Dermis blood vessel endothelial cell (primary cell): ENCODE measurements at places on chromosomes 7 and 10. TPM values are rescaled to one million over a fixed set of nuclear protein-coding genes. Genes with fewer than 3 reads are reported as not detected.

DNA sequence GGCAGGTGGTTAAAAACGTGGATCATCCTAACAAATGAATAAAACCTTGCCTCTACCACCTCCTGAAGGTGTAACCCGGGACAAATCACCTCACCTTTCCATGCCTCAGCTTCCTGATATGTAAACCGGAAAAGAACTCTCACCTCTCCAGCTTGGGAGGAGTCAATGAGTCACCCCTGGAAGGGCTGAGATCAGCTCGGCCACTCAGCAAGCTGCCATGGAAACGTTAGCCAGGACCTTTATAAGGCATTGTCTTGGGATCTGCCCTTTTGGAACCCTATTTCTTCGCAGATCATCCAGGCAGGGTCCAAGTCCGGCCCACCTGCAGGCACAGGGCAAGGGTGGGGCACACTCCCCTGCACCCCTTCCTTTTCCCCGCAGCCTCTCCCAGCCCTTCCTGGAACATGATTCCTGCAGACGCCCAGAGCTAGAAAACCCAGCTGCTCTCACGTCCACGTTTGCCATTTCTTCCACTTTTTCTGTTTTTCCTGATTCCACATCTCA, 81.6 kb upstream of the PFKP start:
- DNase-seq, result peak; percentile 76

DNA sequence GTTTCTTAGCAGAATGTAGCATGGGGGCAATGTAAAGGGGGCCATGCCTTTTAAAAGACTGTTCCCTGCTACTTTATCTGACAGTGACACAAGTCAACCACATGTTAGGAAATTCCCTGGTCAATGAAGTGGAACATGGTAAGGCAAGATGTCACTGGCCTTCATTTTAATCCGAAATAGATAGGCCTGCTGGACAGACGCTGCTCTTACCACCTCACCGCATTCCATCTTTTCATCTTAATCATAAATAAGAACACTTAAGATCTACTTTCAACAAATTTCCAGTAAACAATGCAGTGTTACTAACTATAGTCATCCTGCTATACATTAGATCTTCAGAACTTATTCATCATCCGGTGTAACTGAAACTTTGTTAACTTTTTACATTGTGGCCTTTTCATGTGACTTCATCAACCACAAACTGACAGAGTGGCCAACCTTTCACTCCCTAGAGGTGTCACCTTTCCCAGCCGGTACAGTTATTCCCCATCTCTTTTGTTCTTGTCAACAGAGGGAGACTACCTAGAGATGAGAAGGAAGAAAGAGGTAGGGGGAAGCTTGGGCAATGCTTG, 15.6 kb downstream of the ASB4 start:
- no peak for DNase-seq

DNA sequence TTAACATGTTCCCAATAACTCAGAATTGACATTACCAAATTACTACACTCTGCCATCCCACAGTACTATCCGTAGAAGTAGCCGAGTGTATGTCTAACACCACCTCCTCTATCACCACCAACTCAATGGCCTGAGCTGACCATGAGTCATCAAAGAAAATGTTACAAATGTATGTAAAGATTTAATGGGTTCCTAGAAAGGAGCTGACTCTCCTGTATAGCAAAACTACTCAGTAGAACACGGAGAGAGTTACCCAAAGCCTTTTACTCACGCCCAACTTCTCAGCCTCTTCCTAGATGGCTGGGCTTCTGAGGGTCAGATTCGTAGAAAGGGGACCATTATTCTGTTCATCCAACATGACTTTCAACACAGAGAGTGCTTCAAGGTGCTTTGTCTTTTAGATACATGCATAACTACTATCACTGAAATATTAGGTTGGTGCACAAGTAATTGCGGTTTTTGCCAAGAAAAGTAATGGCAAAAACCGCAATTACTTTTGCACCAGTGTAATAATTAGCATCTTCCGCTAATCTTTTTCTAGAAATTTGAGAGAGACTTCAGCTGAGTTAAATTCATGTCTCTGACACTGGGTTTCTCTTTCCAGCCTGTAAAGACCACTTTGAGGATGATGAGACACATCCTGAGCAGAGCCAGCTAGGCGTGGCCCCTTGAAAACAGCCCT, 24.0 kb upstream of the NANOS1 start:
- no peak for DNase-seq

- no peak for DNase-seq
Observed at GRCh38 chr7:2487586-2488271, 11.5 kb upstream of the GRIFIN start.

DNA sequence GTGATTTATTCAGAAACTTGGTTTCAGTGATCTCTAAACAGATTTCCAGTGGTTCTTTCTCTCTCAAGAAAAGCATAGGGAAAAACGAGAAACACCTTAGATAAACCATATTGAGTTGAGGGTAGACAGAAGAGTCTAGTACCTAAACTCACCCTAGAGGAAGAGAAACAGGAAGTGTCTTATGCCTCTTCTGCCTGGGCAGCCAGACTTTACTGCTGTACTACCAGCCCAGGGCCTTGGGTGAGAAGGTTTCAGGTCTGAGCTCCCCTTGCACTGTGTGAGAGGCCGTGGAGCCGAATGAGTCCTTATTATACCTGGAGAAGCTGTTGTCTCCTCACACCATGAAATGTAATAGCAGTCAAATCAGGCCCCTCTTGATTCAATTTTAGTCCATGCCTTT, 18.2 kb downstream of the HIF1AN start:
- DNase-seq, result no peak

DNA sequence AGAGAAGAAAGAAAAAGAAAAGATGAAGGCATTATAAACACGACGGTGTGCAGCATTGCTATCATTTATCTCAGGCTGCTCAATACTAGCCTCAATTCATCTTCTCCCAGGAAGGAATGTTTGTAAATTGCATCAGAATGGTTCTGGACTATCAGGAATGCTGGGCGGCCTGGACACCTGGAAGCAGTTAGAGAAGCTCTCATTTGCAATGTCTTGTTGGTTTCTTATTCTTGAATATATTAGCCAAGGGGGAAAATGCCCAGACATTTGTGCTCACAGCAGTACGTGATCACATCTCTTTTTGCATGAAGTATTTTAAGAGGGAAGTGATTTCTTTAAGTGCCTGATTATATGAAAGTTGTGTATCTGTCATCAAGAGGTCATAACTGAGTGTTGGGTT, 85.6 kb upstream of the IMMP2L start:
- no peak for DNase-seq

GRCh38 chr7:43516581-43517342, 66.1 kb upstream of the STK17A start:
- DNase-seq, result no peak

- no peak for DNase-seq
Observed at GRCh38 chr10:57262892-57263291, 901.8 kb upstream of the ZWINT start.

- no peak for DNase-seq
Observed at GRCh38 chr7:74284781-74285259, 4.4 kb upstream of the CLIP2 start.

DNA sequence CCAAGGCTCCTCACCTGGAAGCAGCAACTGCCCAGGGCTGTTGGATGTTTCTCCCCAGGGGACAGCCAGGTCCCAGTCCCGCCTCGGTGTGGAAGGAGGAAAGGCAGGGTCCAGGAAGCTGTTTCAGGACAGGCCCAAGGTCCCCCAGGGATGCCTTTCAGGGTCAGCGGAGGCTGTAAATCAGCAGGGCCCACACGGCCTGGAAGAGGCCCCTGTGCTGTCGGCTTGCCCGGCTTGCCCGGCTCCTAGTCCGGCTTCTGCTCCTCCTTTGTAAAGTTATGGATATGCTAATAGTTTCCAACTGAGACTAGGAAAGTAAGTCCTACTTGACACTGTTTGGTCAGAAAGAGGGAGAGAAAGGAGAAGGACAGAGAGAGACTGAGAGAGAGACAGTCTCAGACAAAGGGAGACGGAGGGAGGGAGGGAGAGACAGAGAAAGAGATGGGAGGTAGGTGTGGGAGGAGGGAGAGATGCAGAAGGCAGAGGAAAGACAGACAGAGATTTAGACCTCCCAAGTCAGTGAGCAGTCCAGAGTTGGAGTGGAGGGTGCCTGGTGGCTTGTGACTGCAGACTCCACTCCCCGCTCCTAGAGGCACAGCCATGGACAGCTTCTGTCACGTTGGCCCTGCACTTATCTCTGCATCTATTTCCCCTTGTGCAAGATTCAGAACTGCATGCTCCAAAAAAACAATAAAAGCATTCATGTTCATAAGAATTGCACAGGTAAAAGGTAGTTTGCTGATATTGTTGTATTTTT, 10.5 kb downstream of the IKZF1 start:
- no peak for DNase-seq

DNA sequence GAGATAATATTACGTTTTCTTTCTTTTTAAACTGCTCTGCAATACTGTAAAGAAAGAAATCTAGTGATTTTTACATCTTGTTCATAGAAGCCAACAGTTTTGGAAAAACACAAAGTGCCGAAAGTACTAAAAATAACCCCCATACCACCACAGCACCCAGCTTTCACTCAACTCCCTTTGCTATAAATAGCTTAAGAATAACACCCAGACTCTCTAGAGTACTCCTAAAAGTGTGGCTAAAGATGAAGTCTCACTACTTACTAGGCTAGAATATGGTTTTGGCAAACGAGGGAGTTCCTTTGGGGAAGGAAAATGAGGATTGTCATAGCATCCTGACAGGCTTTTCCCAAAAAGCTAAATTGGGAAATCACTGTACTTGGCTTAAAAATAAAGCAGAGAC, 151.8 kb upstream of the ANK3 start:
- no peak for DNase-seq

DNA sequence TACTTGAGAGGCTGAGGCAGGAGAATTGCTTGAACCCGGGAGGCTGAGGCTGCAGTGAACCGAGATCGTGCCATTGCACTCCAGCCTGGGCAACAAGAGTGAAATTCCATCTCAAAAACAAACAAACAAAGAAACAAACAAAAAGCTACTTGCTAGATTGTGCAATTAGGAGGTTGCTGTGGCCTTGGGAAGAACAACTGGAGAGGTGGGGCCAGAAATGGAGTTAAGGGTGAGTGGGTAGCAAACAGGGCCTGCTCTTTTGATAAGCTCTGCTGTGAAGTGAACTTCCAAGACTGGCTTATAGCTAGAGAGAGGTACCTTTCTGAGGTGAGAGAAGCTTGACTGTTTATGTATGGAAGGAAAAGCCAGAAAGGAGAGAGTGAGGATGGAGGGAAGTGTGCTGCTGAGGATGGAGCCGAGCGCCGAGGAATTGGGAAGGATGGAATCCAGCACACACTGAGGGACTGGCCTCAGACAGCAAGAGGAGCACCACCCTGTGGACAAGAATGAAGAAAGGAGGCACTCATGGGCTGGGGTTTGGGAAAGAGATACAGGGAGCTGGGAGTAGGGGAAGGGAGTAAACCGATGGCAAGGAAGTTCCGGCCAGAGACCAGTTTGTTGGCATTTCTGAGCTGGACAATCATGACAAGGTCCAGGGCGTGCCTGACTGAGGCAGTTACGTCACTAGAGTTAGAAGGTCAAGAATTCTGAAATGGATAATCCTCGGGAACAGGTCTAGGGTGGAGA, 7.0 kb upstream of the RPEL1 start:
- DNase-seq, result peak; percentile 65

- DNase-seq, result no peak
Observed at GRCh38 chr10:26909753-26910152, 49.0 kb upstream of the ABI1 start.

DNA sequence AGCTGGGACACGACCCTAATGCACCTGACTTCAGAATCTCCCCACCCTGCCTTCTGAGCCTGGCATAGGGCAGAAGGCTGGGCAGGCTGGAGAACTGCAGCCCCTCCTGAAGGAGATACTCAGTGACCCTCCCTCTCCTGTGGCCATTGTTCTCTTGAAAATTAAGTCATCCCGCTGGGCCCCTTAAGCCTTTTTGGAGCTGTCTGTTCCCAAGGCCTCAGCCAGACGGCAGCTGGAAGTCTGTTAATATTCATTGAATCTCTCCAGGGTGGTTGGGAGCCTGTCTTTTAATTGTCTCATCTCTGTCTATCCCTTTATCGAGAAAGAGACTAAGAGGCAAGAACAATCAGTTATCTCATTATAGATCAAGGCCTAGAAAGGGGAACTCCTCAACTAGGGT, 118.1 kb upstream of the PCBD1 start:
- DNase-seq, result no peak

GRCh38 chr10:21516242-21517131, 9.0 kb downstream of the SKIDA1 start:
- DNase-seq, result peak; percentile 82

DNA sequence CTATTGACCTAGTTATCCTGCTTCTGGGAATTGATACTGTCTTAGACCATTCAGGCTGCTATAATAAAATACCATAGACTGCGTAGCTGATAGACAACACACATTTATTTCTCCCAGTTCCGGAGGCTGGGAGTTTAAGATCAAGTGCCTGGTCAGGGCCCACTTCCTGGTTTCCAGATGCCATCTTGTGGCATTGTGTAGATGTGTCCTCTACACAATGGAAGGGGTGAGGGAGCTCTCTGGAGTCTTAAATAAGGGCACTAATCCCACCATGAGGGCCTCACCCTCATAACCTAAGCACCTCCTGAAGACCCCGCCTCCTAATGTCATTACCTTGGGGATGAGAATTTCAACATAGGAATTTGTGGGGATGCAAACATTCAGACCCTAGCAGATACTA, 62.4 kb downstream of the SLC35B4 start:
- DNase-seq, result peak; percentile 20

DNA sequence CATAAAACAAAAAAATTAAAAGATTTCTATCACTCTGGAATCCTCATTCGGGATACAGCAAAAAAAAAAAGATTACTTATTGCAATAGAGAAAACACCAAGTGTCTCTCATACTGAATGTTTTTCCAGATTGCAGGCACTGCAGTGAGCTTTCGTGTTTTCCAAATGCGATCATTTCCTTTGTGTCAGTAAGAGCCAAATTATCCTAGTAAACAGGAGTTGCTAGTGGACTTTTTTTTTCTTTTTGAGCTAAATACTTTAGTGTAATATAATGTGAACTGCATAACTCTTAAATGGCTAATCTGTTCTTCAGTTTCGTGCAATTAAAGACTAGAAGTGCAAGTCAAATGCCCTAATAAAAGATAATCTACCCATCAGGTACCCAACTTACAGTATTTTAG, 44.4 kb upstream of the TOMM7 start:
- peak; percentile 85 for DNase-seq

The LDB3 gene
- not detected in 2 replicates for total RNA-seq

The HGF gene
- 3.4 and 8.8 TPM in 2 replicates for total RNA-seq

The FAS gene
- 16.5 and 19.2 TPM in 2 replicates for total RNA-seq

The SFRP5 gene
- total RNA-seq, result not detected in 2 replicates

The ITGA8 gene
- total RNA-seq, result 0.23 and 0.34 TPM in 2 replicates

The PDCD4 gene
- total RNA-seq, result 171 and 200 TPM in 2 replicates

The SKIDA1 gene
- total RNA-seq, result 1.0 and 2.6 TPM in 2 replicates

The ADIRF gene
- 12.8 and 23.8 TPM in 2 replicates for total RNA-seq

The AZGP1 gene
- total RNA-seq, result not detected in 2 replicates

The CC2D2B gene
- 0.88 and 1.2 TPM in 2 replicates for total RNA-seq
